Kidney epithelial cell (primary cell): ENCODE measurements at places on chromosomes 3 and 15.

DNA sequence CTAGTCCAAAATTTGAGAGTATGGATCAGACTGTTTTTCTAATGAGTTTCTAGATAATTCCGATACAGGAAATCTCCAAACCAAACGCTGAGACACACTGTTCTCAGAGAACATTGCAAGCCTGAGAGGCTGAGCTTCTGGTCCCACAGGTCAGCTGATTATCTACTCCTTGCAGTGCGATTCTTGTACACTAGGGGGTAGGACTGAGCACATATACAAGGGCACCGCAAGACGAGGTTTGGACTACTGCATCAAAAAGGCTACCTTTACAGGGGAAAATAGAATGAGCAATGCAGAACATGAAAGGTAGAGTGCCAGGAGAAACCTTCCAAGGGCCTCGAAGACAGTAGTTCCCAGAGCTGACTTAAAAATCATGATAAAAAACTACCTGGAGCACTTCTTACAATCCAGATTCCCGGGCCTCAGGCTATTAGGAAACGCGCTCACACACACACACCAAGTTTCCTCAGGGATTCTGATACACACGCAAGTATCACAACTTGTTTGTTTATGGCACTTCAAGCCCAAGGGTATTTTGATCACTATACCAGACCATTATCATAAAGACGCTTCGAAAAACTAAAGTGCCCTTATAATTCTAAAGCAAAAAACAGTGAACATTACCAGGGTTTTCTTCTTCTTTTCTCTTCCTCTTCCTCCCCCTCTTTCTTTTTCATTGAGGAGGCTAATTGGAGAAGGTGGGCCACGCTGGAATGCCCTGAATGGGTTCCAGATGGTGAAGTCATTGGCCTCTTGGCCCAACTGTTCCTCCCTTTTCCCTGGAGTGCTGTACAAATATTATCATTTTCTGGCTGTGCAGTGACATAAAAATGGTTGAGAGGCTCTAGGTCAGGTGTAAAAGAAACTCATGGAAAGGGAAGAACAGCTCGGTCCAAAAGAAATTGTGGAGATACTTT, 61.8 kb downstream of the SLC12A8 start:
- DNase-seq = no peak

GRCh38 chr3:39250116-39250747, 29.6 kb downstream of the CX3CR1 start:
- no peak for DNase-seq

- DNase-seq = no peak
Measured at GRCh38 chr3:4270720-4271119, 32.4 kb upstream of the SETMAR start.

GRCh38 chr3:151234825-151235224, 31.8 kb upstream of the GPR171 start:
- no peak for DNase-seq

GRCh38 chr15:91124132-91124531, 24.1 kb downstream of the SV2B start:
- DNase-seq = no peak

DNA sequence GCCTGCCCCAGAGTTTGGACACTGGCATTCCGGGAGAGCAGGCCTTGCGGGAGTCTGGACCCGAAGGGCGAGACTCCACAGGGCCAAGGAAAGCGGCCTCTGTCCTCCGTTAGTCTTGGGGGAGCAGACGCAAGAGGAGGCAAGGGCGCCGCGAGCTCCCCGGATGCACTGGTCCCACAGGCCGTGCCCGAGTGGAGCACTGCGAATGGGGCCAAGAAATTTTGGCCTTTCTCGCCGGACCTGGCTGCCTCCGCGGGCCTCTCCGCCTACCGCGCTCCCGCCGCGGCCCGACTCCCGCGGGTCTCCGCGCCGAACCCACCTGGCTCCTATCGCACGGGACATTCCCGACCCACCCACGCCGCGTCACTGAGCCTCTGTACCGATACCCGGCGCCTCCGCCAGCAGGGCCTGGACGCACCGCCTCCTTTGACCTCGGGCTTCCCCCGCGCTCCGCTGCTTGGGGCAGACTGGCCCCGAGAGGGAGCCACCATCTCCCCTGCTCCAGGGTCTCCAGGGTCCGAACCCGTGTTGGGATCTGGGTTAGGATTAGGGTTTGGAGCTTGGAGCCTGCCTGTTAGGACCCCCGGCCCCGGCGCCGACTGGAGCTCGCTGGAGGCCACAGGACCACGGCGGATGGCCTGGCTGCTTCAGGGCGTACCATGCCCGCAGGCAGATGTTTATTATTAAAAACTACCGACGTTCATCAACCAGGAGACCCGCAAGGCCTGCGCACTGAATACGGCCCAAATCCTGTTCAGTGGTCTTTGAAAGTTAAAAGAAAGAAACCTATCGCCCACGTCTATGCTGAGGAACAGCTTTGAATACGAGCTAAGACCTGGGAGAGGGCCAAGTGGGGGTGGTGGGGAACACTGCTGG, 11.7 kb downstream of the SHOX2 start:
- DNase-seq = no peak
